ENCODE measurements at places on chromosomes 13 and 19.
A peak's percentile ranks its signal among the peaks of the same experiment; 100 is the strongest.

- no peak for DNase-seq
These were observed 1.4 kb downstream of the KASH5 start for GRCh38 chr19:49389406-49389805.

- no peak for DNase-seq
These were observed 214.0 kb downstream of the KLF5 start for GRCh38 chr13:73272831-73273230.

DNA sequence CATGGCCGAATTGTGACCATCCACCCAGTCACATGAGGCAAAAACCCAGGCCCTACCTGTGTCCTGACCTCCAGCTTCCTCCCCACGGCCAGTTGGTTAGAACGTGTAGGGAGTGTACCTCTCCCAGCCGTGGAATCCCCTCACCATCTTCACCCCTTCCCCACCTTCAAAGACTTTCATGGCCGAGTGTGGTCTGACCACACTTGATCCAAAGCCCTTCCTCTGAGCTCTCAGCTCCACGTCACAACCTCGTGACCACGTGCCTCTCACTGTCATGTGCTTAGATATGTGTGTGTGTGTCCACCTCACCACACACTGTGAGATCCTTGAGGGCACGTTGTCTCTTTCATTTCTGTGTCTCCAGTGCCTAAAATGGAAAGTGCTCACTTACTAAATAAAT, 48.6 kb upstream of the UBE2L5 start:
- DNase-seq, result no peak

DNA sequence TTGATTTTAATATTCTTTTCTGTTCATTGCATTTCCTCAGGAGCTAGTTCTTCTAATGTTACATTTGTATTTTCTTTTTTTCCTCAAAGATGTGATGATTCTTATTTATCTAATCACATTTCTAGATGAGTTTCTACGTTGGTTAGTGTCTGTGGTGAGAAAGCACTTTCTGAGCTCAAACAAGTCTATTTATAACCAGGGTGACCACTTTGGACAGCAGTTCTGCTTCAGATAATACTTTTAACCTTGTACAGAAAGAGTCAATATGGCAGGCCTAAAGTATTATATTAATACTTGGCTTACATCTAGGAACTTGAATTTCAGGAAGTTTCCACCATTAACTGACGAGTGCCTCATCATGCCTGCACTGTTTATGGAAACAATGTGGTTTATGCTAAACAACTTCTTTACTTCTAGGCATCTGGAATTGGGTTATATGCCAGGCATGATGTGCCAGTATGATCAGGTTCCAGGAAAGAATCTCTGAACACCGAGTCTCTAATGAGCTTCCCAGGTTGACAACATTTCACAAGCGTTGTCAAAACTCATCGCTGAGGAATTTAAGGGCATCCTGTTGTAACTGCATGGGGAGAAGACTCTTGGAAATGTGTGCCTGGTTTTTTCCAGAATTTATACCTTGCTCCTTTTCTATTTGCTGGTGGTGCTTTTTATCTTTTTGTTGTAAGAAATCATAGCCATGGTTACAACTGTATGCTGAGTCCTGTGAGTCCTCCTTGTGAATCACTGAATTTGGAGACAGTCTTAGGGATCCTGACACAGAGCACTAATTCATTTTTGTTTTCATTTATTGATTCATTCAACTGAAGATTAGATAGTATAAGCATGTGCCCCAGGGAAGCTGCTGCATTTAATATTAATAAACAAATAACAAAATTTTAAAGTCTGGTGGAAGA, 344.4 kb upstream of the PCDH9 start:
- peak; percentile 1 for DNase-seq

DNA sequence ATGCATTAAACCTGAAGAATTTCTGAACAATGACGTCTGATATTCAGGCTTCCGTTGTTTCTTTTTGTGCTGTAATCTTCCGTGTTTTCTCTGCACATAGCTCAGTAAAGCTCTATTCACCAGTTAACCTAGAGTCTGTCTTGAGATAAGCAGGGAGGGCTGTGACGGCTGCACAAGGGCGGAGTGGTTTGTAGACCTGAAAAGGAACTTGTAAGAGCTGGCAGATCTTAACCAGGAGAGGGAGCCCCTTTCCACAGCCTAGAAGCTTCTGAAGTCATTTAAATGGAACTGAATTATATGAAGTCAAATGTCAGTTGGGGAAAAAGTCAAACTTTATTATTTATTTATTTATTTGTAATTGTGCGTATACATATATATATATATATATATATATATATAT, 27.5 kb downstream of the DPRX start:
- DNase-seq, result no peak

DNA sequence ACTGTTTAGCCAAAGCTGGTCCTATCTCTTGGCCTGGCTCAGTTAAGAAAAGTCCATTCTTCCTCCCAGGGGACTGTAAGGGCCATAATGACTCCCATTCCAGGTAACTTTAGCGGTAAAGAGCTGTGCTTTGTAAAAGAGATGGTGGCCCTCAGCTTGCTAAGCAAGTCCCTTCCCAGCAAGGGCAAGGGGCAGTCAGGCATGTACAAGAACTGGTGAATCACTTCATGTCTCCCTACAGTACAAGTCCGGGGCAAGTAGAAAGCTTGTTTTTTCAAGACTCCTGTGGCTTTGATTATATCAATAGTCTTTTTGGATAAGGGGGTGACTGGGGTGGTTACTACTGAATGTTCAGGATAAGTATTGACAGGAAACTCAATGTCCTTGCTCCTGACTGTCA, 88.9 kb downstream of the SLC25A15 start:
- no peak for DNase-seq

DNA sequence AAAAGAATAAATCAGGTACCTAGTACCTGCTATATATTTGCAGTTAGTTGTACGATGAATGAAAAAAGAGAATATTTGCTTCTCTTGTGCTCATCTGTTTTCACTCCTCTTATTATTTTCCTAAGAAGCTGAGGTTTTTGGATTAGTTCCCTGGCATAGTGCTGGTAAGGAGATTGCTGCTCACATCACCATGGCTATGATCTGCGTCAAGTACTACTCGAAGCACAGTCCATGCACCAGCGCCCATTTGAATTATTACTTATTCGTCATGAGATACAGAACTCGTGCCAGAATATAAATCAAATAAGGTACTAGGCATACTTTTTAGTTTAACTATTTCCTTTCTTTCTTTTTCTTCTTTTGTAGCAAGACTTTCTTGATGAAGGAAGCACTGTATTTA, 7.1 kb downstream of the SERTM1 start:
- no peak for DNase-seq

DNA sequence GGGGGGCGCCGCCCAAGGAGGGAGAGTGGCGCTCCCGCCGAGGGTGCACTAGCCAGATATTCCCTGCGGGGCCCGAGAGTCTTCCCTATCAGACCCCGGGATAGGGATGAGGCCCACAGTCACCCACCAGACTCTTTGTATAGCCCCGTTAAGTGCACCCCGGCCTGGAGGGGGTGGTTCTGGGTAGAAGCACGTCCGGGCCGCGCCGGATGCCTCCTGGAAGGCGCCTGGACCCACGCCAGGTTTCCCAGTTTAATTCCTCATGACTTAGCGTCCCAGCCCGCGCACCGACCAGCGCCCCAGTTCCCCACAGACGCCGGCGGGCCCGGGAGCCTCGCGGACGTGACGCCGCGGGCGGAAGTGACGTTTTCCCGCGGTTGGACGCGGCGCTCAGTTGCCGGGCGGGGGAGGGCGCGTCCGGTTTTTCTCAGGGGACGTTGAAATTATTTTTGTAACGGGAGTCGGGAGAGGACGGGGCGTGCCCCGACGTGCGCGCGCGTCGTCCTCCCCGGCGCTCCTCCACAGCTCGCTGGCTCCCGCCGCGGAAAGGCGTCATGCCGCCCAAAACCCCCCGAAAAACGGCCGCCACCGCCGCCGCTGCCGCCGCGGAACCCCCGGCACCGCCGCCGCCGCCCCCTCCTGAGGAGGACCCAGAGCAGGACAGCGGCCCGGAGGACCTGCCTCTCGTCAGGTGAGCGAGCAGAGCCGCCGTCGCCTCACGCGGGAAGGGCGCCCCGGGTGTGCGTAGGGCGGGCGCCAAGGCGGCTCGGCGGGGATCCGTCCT, at the start of gene RB1:
Gene RB1 (plus strand): TSS at position 393 of the 784 bp plus-strand sequence. CDS start 162 bp downstream, at position 555.
- peak; percentile 93 for DNase-seq

GRCh38 chr13:79780240-79780639, 299.3 kb downstream of the NDFIP2 start:
- DNase-seq, result peak; percentile 28

- DNase-seq, result no peak
These were observed 69.6 kb upstream of the ARGLU1 start for GRCh38 chr13:106637519-106637918.

GRCh38 chr13:99757756-99758459, 213.7 kb downstream of the ZIC5 start:
- DNase-seq, result no peak

GRCh38 chr19:30267332-30267731, 104.9 kb upstream of the ZNF536 start:
- DNase-seq, result no peak

GRCh38 chr19:38805180-38805579, 7.6 kb downstream of the LGALS4 start:
- no peak for DNase-seq

- no peak for DNase-seq
These were observed 184.6 kb downstream of the LIG4 start for GRCh38 chr13:108030769-108031168.

GRCh38 chr13:88339271-88339741, 668.1 kb downstream of the SLITRK5 start:
- DNase-seq, result no peak

DNA sequence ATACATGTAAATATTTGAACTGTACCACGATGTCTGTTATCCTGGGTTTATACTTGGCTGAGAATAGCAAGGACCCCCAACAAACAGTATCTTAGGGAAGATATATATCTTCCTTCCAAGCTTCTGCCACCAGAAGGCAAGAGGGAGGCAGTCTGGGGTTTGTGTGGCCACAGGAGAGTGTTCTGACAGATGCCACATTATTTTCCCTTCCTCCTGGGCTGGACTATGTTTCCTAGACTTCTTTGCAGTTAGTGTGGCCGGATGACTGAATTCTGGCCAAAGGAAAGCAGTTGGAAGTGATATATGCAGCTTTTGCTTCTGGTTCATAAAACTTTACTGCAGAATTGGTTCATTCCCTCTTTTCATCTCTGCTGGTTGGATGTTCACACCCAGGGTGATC, 39.9 kb upstream of the TMTC4 start:
- no peak for DNase-seq

- DNase-seq, result no peak
These were observed 2291.5 kb downstream of the PCDH9 start for GRCh38 chr13:64938660-64939059.

DNA sequence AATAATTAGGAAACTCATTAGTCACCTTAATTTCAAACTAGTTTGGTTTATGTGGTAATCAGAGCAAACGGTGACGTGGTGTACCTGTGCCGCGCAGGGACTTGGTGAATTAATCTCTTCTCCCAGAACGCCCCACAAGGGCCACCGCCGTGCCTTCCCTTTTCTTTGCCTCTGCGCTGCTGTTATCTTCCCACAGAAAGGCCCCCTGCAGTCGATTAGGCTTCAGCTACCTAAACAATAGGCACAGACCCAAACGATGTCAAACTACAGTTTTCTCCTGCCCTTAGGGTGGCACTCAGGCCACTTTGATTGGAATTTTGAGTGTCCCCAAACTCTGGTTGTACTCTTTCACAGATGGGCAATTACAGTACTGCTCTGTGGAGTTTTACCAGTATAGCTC, 115.5 kb downstream of the GGACT start:
- no peak for DNase-seq

DNA sequence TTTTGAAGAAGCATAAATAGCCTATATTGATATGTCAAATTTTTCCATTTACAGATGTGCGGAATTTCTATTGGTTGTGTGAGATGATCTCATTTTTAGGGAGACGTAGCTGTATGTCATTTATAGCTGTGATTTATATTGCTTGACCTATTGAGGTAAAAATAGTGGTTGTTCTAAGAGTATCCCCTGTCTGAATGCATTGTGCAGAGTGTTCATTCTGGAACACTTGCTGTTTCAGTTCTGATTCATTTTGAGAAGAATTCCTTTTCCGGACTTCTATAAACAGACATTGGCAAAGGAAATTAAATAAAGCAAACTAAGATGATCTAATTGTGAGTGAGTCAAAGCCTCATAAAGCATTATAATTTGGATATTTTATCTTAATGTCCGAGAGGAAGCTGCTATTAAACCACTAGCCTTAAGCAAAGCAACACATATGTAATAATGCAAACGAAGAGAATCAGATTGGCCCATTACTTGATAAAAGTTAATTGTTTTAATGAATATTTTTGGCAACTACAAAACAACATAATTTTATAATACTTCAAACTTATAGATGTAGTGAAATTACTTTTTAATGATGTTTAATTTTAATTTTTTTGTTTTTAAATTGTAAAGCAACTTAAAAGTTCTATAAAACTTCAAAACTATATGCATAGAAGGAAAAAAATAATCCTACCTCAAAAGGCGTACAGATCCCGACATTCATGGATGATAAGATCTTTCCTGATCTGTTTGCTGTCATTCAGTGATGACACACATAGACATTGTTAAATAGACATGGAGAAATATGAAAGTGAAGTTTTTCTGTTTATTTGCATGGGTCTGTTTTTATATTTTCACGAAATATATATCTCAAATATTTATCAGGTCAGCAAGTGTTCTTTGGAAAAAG, 942.6 kb upstream of the SLC10A2 start:
- DNase-seq, result no peak

GRCh38 chr19:47580397-47580796, 7.4 kb upstream of the ZNF541 start:
- no peak for DNase-seq

DNA sequence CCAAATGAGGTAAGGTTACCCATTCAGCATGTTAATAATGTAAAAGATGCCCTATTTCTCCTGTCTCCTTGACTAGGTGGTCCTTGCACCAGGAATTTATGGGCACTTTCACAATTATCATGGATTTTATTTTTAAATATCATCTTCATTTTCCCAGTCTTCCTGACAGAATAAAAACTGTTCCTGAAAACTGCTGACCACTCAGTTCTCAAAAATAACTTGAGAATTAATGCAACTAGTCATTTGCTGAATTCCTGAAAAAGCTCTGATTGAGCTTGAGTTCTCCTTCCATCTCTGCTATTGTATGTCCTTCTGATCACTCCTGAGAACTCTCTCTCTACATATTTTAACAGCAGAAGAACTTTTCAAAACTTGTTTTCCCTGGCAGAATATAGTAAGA, 55.0 kb downstream of the DCLK1 start:
- no peak for DNase-seq

Data from AG08395 (cell line).